Stromal cell of bone marrow (primary cell): ENCODE measurements at places on chromosomes 5 and 9.

GRCh38 chr5:40441733-40442132 lies 238.0 kb upstream of the PTGER4 start:
- no peak for DNase-seq

- no peak for DNase-seq
Observed at GRCh38 chr5:82066791-82067190, 95.0 kb downstream of the ATG10 start.

DNA sequence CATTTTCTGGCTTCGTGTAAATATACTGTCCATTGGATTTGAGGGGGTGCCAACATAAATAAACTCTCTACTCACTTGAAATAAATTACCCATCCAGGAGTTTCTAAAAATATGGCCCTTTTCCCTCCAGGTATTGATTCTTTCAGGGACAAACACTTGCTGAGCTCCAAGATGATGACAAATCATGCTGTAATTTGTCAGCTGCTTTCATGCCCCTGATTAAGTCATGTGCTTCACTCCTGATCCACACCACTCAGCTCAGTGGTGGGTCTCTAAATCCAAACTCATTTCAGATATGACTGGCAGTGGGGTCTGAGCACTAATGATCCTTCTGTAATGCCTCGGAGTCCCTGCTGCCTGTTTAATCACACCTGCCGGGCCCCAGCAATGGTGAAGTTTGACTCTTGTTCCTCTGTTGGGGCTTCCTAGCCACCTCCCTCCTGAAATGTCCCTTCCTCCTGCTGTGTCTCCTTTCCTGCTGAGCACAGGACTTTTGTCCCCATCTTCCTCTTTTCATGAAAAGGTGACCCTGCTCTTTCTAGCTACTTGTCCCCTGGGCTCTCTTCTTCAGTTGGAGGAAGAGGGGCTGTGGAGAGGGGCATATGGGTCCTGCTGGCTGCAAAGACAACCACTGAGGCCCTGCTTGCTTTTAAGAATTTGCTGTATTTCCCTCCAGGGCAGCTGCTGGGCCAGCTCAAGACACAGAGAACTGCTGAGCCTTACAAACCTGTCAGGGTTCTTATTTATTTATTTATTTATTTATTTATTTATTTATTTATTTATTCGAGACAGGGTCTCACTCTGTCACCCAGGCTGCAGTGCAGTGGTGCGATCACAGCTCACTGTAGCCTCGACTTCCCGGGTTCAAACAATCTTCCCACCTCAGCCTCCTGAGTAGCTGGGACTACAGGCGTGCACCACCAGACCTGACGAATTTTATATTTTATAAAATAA lies 200.0 kb downstream of the ATP10B start:
- DNase-seq = no peak

DNA sequence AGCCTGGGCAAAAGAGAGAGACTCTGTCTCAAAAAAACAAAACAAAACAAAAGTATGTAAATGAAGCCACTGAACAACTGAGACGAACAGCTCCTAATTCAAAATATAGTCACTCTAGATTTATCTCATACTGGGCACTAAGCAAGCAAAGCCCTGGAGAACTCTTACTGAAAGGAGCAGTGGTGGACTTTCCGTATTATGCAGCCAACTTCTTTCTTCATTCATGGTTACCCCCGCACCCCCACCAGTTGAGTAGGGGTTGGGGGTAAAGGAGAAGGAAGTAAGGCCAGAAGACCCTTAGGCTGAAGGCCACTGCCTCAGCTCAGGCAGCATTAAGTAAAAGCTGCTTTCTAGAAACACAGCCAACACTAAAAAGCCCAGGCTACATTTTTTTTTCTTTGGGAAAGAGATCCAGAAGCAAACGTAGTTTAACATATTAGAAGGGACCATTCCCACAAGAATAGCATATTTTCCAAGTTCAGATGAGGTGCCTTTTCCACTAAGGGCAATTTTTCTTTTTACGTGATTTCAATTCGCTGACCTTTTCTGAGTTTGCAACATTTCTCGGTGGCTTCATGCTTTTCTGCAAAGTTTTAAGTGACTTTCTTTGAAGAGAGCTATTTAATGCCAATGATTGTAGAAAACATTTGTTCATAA lies 55.3 kb downstream of the MAPKAP1 start:
- DNase-seq = no peak

GRCh38 chr9:13383216-13383615 lies 103.7 kb upstream of the MPDZ start:
- DNase-seq = no peak

GRCh38 chr5:39114155-39114554 lies 40.0 kb upstream of the RICTOR start:
- no peak for DNase-seq

DNA sequence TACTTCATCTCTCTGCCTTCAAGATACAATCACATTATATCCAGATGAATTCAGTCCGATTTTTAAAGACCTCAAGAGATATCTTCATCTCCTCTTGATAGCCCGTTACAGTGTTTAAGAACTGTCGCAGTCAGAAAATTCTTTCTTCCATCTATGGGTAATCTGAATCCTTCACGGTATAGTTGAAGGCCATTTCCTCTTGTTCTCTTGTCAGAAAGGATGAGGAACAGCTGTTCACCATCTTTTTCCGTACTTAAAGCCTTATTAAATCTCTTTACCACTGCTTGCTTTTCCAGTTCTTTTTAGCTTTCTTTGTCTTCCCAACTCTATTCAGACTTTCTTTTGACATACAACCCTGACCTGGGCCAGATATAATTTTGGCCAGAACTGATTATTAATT lies 121.8 kb downstream of the XRCC4 start:
- DNase-seq = no peak

DNA sequence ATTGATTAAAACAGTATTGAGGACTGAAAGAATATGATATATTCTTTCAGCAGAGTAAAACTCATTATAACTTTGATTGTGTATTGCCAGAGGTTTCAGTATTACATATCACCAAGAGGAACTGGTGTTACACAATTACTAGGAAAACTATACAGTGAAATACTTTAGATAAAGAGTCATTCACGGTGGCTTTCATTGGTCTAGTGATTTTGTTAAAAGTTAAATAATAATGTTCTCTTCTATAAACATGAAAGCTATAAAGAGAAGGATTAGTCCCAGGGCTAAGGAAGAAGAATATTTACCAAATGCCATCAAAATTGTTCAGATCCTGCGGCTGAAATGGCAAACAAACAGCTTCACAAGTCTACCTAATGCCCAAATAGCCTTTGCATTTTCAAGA lies 306.2 kb downstream of the SEMA5A start:
- no peak for DNase-seq

DNA sequence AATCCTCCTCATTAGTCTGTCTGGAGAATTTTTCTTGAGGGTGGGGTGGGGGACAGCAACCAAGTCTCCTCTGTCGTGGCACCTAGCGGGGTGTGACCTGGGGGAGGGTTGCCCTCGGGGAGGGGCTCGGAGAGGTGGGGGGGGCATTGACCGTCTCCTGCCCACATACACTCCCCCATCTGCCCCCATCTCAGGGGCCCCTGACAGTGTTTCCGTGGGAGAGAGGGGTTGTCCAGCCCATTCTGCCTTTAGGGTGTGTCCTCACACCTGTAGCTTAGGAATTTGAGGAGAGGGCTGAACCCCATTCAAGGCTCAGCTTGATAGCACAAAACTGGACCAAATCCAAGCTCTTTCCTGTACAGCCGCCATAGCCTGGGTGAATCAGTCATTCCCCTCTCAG lies 5.9 kb upstream of the CXXC5 start:
- DNase-seq = no peak

- DNase-seq = no peak
Observed at GRCh38 chr5:174617910-174618309, 106.5 kb upstream of the MSX2 start.

- no peak for DNase-seq
Observed at GRCh38 chr9:95009459-95009858, 283.0 kb downstream of the AOPEP start.

GRCh38 chr5:158431369-158432029 lies 572.6 kb upstream of the CLINT1 start:
- DNase-seq = no peak

DNA sequence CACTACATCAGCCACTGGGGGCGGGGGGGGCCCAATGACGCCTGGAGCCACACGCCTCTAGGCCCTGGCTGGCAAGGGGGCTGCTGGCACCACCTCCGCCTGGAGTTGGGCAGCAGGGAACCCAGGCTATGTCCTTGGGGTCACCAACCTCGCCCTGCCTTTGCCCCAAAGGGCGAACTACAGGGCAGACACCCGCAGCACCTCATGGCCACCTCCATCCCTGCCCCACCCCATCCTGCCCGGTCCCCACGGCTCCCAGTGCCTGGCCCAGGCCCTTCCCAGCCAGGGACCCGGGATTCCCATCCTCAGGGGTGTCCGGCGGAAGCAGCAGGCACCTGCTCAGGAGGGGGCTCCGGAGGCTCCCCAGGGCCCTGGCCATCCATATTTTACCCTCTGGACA lies 37.0 kb downstream of the NACC2 start:
- DNase-seq = no peak

DNA sequence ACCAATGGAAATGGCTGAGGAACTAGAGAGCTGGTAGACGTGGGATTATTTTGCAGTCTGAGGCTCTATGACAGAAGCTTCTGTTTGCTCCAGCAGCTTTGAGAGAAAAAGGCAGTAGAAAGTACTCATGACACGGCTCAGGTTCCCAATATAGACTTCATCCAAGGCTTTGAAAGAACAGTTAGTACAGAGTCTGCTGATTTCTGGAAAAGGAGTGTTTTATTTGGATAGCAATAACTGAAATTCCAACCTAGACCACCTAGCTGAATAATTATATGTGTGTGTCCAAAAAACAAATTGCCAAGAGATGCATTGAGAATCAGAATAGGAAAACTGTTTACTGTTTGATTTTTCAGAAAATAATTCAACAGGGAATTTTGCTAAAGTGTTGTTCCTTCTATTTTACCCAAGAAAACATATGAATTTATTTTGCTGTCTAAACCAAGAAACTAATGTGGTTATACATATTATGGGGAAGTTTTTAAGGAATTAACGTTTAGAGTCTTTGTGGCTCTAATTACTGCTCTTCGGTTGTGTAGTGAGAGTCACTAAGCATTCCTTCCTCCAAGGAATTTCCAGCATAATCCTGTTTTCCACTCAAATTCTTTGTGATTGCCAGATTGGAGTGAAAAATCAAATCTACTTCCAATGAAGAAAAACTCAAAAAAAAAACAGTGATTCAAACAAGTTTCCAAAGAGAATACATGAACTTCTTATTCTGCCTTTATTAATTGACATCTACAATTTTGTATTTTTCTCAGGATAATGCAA lies 18.1 kb upstream of the MTX3 start:
- DNase-seq = no peak

GRCh38 chr5:150044712-150045111 lies 41.6 kb downstream of the CSF1R start:
- no peak for DNase-seq

- no peak for DNase-seq
Observed at GRCh38 chr5:96315431-96315830, 117.6 kb downstream of the PCSK1 start.

GRCh38 chr9:111891910-111892499 lies 4.6 kb upstream of the UGCG start:
- DNase-seq = no peak

DNA sequence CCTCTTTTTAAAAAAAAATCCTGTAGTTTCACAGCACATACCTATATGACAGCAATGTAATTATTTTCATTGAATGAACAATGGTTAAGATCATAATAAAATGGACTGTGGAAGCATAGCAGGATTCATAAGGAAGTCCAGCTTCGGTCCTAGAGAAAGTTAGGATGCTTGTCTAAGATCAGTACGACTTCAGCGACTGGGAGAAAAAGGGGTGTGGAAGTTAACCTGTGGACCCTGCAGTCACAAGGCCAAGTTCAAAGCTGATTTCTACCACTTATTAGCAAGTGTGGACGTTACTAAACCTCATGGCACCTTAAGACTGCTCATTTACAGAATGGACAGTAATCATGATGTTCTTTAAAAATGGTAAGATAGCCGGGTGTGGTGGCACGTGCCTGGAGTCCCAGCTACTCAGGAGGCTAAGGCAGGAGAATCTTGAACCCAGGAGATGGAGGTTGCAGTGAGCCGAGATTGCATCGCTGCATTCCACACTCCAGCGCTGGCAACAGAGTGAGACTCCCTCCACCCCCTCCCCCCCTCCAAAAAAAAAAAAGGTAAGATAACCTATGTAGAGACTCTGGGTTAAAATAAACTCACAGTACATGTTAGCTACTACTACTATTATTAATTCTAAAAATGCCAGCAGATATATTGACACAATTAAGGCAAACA lies 71.6 kb upstream of the PCA3 start:
- DNase-seq = no peak

GRCh38 chr5:173557123-173557903 lies 59.1 kb downstream of the BOD1 start:
- DNase-seq = no peak

GRCh38 chr5:113270086-113270485 lies 164.7 kb downstream of the TSSK1B start:
- no peak for DNase-seq

DNA sequence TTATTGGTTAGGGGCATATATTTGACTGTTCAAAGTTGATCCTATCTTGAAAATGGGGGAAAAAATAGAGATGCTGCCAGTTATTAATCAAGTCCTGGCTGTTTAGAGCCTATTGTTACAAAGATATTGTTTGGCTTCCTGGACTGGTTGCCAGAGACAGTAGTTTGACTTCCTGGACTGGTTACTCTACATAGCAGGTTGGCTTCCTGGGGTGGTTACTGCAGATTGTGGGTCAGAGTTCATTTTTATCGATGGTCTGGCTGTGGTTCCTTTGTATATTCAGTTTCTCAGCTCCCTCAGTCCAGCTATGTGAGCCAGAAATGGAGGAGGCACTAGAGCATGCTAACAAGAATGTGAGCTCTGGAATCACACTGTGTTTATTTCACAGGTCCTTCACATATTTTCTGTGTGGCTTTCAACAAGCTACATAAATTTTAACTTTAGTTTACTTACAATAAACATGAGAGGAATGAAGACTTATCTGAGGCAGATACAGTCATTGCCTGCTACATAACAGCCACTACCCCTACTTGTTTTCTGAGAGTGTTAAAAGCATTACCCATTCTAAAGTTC lies 137.6 kb downstream of the TRPM3 start:
- no peak for DNase-seq

DNA sequence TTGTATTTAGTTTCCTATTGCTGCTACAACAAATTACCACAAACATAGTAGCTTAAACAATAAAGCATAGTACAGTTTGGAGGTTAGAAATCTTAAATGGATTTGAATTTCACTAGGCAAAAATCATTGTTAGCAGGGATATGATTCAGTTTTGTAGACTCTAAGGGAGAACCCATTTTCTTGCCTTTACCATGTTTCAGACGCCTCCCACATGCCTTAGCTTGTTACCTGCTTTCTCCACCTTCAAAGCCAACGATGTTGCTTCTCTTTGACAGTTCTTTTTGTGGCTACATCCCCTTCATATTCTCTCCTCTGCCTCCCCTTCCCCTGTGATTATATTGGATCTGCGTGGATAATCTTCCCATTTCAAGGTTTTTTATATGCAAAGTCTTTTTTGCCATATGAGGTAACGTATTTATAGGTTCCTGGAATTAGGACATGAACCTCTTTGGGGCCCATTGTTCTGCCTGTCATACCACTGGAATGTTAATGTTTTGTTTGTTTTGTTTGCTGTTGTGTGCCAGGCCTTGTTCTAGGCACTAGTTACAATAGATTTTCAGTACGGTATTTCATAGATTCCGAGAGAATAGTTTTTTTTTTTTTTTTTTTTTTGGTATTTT lies 54.1 kb downstream of the UHRF2 start:
- DNase-seq = no peak
